Mesangial cell (primary cell): ENCODE measurements at places on chromosomes 7 and 10. TPM values are rescaled to one million over a fixed set of nuclear protein-coding genes. Genes with fewer than 3 reads are reported as not detected.

Gene ARHGAP12
- total RNA-seq = 10.4 and 12.4 TPM in 2 replicates

Gene ZNF467
- total RNA-seq = 0.49 and 12.8 TPM in 2 replicates

Gene MPP7
- total RNA-seq = 1.4 and 2.8 TPM in 2 replicates

Gene TMED4
- total RNA-seq = 60.5 and 95.6 TPM in 2 replicates

Gene RTKN2
- 1.5 and 5.5 TPM in 2 replicates for total RNA-seq

Gene PLAU
- total RNA-seq = 122 and 154 TPM in 2 replicates

Gene GPR146
- under 0.01 and 1.5 TPM in 2 replicates for total RNA-seq

Gene OR2A25
- total RNA-seq = not detected in 2 replicates

Gene ATP6V0A4
- 0.13 and 0.33 TPM in 2 replicates for total RNA-seq

Gene AKR1D1
- not detected in 2 replicates for total RNA-seq

Gene CCL26
- 0.38 TPM in 1 of 2 replicates, not detected in the other for total RNA-seq

Gene SCART1
- under 0.01 and 1.4 TPM in 2 replicates for total RNA-seq

Gene SYT15B
- total RNA-seq = 2.6 and 5.7 TPM in 2 replicates

Gene EIF5AL1
- under 0.01 and 0.49 TPM in 2 replicates for total RNA-seq

Gene MSS51
- 0.76 and 0.81 TPM in 2 replicates for total RNA-seq

Gene C10orf67
- under 0.01 and 0.38 TPM in 2 replicates for total RNA-seq

Gene HGF
- total RNA-seq = 0.16 TPM in 1 of 2 replicates, not detected in the other

Gene ENKUR
- not detected in 2 replicates for total RNA-seq

Gene DNAH11
- not detected in 2 replicates for total RNA-seq

Gene SMO
- 21.0 and 49.7 TPM in 2 replicates for total RNA-seq

Gene ZNF365
- 2.7 and 2.8 TPM in 2 replicates for total RNA-seq

Gene GIMAP4
- not detected in 2 replicates for total RNA-seq

Gene PVRIG
- not detected in 2 replicates for total RNA-seq

Gene CRYGN
- 1.3 TPM in 1 of 2 replicates, not detected in the other for total RNA-seq

Gene FXYD4
- not detected in 2 replicates for total RNA-seq

Gene COL13A1
- 2.3 and 7.3 TPM in 2 replicates for total RNA-seq

Gene TRPV6
- total RNA-seq = not detected in 2 replicates

Gene HOXA10
- 45.8 and 54.5 TPM in 2 replicates for total RNA-seq

Gene ASAH2
- total RNA-seq = under 0.01 and 0.33 TPM in 2 replicates

Gene SLC18A3
- total RNA-seq = under 0.01 and 0.13 TPM in 2 replicates

Gene NET1
- total RNA-seq = 51.0 and 61.1 TPM in 2 replicates

Gene DKK1
- total RNA-seq = 7.2 and 13.7 TPM in 2 replicates

Gene AKR1C1
- total RNA-seq = 2.4 and 4.4 TPM in 2 replicates

Gene CASP7
- 12.5 and 16.2 TPM in 2 replicates for total RNA-seq

Gene GDF2
- not detected in 2 replicates for total RNA-seq

Gene HTR5A
- not detected in 2 replicates for total RNA-seq

Gene EPO
- not detected in 2 replicates for total RNA-seq

Gene ADCY1
- 0.51 and 1.5 TPM in 2 replicates for total RNA-seq

Gene GDF10
- 0.13 TPM in 1 of 2 replicates, not detected in the other for total RNA-seq

Gene GPR26
- total RNA-seq = not detected in 2 replicates

Gene PON1
- under 0.01 TPM in 1 of 2 replicates, not detected in the other for total RNA-seq

Gene AKR1C4
- not detected in 2 replicates for total RNA-seq

Gene GHRHR
- total RNA-seq = not detected in 2 replicates

Gene PALD1
- 2.6 and 3.9 TPM in 2 replicates for total RNA-seq

Gene CYP2C19
- total RNA-seq = not detected in 2 replicates

Gene GRID2IP
- under 0.01 and 0.25 TPM in 2 replicates for total RNA-seq

Gene SFTPD
- total RNA-seq = 0.63 TPM in 1 of 2 replicates, not detected in the other

Gene MYO1G
- under 0.01 and 0.13 TPM in 2 replicates for total RNA-seq

Gene PDE1C
- total RNA-seq = 2.8 and 3.6 TPM in 2 replicates

Gene UMAD1
- total RNA-seq = 7.6 and 7.8 TPM in 2 replicates
